ENCODE measurements at places on chromosomes 6 and 20. TPM values are rescaled to one million over a fixed set of nuclear protein-coding genes. Genes with fewer than 3 reads are reported as not detected.

Gene EPPIN
- total RNA-seq = not detected

DNA sequence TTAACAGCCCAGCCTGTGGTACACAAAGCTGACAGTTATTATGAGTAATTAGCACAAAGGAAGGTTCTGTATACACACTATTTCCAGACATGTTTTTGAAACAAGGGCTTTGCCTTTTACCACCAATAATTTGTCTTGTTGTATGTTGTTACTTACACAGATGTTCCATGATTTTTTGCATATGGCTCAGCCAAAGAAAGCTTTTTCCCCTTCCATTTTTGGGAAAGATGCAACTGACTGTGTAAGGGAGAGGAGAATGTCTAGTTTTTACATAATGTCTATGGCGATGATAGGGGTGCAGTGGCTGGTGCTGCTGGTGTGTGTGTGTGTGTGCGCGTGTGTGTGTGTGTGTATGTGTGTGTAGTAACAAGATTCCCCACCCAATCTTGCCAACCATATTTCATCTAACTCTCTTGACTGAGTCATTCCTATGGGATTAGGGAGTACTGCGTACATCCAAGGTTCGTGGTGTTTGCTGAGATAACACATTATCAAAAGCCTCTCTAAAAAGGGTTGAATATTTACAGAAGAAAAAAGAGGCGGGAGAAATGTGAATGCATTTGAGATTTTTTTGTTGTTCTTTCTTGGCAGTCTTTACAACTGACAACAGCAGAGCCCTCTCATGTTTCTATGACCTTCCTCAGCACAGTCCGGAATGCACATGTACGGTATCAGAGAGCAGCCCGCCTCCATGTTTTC lies 192.2 kb downstream of the GMPR start:
- DNase-seq = no peak
- H3K4me1 ChIP-seq = peaks cover 34% of the 10 kb centered on the region
- no peak overlapping the region for H3K27ac ChIP-seq
- no peak overlapping the region for H3K4me3 ChIP-seq

Gene GRM1
- not detected for total RNA-seq

DNA sequence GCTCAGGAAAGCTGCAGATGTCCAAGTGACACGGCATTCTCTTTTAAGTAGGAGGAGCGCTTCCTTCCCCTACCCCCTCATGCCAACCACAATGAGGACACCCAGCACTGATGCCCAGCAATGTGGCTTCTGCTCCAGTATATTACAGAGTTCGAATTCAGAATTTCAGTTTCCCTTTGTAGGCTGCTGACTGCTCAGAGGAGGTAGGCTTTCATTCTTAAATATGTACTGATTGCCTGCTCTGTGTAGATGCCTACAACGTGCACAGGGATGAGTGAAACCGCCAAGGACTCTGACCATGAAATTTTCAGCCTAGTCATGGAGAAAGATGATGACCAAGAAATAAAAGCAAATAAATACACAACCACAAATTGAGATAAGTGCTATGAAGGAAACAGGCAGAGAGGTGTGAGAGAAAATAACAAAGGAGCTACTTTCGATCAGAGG lies 50.9 kb upstream of the TNFAIP3 start:
- no peaks in the 10 kb centered on the region for H3K27me3 ChIP-seq
- H3K4me1 ChIP-seq = peaks cover 41% of the 10 kb centered on the region
- H3K4me3 ChIP-seq = peak overlapping the region; percentile 44
- no peaks in the 10 kb centered on the region for H3K36me3 ChIP-seq
- DNase-seq = no peak
- peak overlapping the region; percentile 81 for H3K27ac ChIP-seq

- H3K27me3 ChIP-seq = peaks cover 4% of the 10 kb centered on the region
- no peaks in the 10 kb centered on the region for H3K4me1 ChIP-seq
- no peak for DNase-seq
- H3K4me3 ChIP-seq = no peak overlapping the region
Measured at GRCh38 chr6:150254770-150255169, 111.9 kb downstream of the PPP1R14C start.

DNA sequence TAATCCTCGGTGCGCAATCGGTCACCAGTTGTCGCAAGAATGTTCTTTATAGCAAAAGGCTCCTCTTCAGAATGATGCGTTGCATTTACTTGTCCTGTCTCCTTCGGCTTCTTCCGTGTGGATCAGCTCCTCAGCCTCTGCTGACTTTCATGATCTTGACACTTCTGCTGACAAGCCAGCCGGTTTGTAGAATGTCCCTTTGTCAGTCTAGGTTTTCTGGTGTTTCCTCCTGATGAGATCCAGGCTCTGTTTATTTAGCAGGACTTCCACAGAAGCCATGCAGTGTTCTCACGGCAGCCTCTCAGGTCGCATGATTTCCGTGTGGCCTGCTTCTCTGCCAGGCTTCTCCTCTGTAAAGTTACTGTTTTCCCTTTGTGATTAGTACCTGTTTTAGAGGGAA lies 66.9 kb downstream of the STX11 start:
- H3K4me1 ChIP-seq = peaks cover 9% of the 10 kb centered on the region
- DNase-seq = no peak
- H3K27ac ChIP-seq = no peak overlapping the region
- H3K27me3 ChIP-seq = no peaks in the 10 kb centered on the region
- H3K36me3 ChIP-seq = no peaks in the 10 kb centered on the region

- H3K27ac ChIP-seq = no peak overlapping the region
- no peaks in the 10 kb centered on the region for H3K36me3 ChIP-seq
- no peaks in the 10 kb centered on the region for H3K4me1 ChIP-seq
- H3K4me3 ChIP-seq = no peak overlapping the region
- H3K27me3 ChIP-seq = no peaks in the 10 kb centered on the region
Measured at GRCh38 chr6:40545954-40546353, 41.2 kb downstream of the LRFN2 start.

Measured in GM12878 (cell line).